ENCODE measurements at places on chromosomes 16 and 17.

DNA sequence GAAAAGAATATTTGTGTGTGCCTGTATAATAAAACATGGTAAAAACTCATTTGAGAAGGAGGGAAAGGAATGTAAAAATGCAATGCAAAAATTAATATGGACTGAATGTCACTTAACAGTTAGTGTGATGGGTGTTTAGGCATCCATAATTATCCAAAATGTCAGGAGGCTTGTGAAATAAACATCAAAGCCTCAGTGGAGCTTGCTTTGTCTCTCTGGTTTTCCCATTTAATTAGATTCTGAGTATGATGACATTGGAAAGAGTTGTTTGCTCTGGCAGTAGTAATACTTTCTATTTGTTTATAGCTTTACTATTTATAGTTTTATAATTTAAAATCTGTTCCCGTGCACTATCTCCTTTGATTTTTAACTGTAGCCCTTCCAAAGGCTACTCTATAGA is 51.9 kb downstream of the CNTNAP4 start:
- no peak for DNase-seq

- DNase-seq: peak; percentile 77
Measured at GRCh38 chr17:16353317-16354174, at the start of gene CENPV. Gene CENPV (minus strand): TSS chr17:16353469. CDS start chr17:16353436, 33 bp downstream.

DNA sequence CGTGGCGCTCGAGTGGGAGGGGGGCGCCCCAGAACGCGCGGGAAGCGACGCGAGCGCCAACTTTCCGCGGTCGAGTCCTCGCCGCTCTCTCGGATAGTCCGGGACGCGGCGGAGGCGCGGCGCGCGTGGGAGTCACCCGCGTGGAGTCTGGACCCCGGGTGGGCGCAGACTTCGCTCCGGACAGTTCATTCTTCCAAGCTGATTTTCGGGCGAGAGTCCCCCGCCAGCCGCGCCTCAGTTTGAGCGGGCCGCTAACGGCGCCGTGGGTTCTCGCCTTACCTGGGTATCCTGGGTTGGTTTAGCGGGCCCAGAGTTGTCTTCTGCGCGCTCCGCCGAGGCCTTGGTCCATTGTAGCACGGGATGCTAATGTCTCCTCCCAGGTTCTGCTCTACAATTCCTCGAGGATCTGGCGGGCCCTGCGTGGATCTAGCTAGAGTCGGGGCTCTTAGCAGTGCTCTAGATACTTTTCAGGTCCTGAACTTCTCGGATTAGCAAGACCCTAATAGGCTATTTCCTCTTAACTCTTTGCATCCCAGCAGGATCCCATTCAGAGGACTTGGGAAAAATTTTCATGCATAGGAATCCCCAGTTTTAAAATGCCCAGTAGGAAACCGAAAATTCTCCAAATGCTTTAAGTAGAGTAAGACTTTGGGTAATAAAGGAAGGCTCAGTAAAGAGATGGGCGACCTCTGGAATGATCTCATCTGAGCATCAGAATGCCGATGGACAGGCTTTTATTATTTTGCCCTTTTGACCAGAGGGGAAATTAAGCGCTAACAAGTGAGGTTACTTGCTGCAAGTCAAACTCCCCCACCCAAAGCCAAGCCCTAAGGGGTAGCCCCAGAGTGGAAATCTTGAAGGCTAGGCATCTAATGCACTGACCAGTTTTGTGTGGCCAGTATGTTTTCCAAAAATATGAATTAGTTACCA is 537 bp upstream of the GJC1 start:
- peak; percentile 48 for DNase-seq

- peak; percentile 77 for DNase-seq
Measured at GRCh38 chr16:89201439-89202377, 1.4 kb upstream of the SLC22A31 start.

DNA sequence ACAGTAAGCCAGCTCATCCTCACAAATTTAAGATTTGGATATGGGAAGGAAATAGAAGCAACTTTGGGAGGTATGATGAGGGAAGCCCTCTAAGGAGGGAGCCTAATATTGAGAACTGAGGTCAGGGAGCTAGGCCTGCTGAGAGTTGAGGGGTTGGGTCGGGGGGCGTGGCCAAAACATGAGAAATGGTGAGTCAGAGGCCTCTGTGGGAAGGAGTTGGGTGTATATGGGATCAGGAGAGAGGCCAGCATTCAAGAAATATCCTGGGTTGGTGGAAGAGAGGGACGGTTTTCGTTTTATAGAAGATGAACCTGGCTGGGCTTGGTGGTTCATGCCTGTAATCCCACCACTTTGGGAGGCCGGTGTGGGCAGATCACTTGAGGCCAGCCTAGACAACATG is 48.4 kb downstream of the CLEC16A start:
- peak; percentile 67 for DNase-seq

- no peak for DNase-seq
Measured at GRCh38 chr17:36979565-36979941, 30.8 kb downstream of the AATF start.

Data from HTR-8/SVneo (cell line).